ENCODE measurements at places on chromosomes 12 and 14. TPM values are rescaled to one million over a fixed set of nuclear protein-coding genes. Genes with fewer than 3 reads are reported as not detected.

Gene RNASE7
- total RNA-seq, result not detected

Gene PDZRN4
- not detected for total RNA-seq

Gene CTSG
- not detected for total RNA-seq

Gene SLC6A13
- 0.90 TPM for total RNA-seq

DNA sequence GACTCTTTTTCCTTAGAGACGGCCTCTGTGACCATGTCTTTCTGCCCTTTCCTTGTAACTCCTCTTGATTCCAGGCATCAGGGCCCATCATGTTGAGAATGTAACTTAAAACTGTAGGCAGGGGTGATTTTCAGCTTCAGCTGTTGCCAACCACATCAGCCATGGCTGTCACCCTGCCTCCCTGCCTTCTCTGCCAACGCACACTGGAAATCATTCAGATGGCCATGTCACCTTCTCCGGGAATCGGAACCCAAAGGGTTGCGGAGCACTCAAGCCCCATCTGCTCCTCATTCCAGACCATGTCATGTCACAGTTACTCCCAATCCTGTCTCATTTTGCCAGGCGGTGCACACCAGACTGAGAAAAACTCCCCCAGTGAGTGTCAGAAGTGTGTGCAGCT lies 72.1 kb downstream of the EMP1 start:
- H3K36me3 ChIP-seq, result peaks cover 8% of the 10 kb centered on the region
- no peak for DNase-seq
- no peak overlapping the region for H3K4me3 ChIP-seq
- no peak overlapping the region for H3K27ac ChIP-seq

DNA sequence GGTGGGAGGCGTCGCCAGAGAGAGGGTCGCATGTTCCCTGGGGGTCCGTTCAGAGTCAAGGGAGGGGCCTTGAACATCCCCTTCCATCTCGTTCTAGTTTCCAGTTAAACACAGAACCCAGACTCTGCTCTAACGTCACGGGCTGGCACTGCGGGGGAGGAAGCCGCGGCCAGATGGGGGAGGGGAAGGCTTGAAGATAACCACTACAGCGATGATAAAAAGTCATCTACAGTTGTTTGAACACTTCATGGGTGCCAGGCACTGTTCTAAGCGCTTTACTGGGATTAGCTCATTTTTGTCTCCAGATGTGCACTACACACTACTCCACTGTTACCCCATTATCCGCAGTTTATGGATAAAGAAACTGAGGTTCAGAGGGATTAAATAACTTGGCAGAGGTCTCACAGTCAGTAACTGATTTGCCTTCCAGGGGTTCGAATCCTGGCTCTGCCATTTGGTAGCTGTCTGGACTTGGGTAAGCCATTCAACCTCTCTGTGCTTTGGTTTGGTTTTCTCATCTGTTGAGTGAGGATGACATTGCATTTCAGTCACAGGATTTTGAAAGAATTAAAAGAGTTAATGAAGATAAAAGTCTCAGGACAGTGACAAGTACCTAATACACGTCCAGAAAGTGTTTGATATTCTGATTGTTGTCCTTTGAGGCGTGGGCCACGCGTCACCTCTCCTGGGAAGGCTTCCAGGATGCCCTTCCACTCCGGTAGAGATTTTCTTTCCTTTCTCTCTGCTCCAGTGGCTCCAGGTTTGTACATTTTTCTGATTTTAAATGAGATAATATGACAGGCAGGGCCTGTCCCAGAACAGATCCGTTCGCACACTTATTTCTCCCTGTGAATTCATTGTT lies 798 bp upstream of the RASAL1 start:
- H3K4me3 ChIP-seq, result no peak overlapping the region
- no peak for DNase-seq
- no peaks in the 10 kb centered on the region for H3K36me3 ChIP-seq

- no peak overlapping the region for H3K27ac ChIP-seq
- peaks cover 10% of the 10 kb centered on the region for H3K4me1 ChIP-seq
- DNase-seq, result no peak
- H3K36me3 ChIP-seq, result no peaks in the 10 kb centered on the region
- H3K4me3 ChIP-seq, result no peak overlapping the region
These were observed 26.2 kb upstream of the MANSC4 start for GRCh38 chr12:27806259-27806658.

DNA sequence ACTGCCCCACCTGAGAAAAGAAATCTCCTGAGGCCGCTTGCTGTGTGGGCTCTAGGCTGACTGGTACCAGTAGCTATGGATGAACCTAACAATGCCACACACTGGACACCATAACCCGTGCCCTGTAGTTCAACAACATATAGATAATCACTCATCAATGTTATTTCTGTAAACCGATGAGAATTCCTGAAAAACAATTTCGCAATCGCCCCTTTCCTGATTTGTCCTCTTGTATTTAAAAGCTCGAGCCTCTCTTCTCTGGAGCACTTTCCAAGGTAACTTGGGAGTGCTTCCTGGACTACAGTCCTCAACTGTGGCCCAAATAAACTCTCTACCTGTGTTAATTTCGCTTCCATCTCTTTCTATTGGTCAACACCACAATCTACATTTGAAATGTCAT lies 26.1 kb upstream of the PPP2R5C start:
- no peak overlapping the region for H3K27ac ChIP-seq
- peaks cover 22% of the 10 kb centered on the region for H3K36me3 ChIP-seq
- H3K4me3 ChIP-seq, result no peak overlapping the region
- H3K4me1 ChIP-seq, result peaks cover 13% of the 10 kb centered on the region
- no peak for DNase-seq

- H3K4me1 ChIP-seq, result no peaks in the 10 kb centered on the region
- H3K27me3 ChIP-seq, result peaks cover 17% of the 10 kb centered on the region
- H3K4me3 ChIP-seq, result no peak overlapping the region
- H3K27ac ChIP-seq, result no peak overlapping the region
These were observed 122.2 kb upstream of the RTL1 start for GRCh38 chr14:101025696-101026095.

DNA sequence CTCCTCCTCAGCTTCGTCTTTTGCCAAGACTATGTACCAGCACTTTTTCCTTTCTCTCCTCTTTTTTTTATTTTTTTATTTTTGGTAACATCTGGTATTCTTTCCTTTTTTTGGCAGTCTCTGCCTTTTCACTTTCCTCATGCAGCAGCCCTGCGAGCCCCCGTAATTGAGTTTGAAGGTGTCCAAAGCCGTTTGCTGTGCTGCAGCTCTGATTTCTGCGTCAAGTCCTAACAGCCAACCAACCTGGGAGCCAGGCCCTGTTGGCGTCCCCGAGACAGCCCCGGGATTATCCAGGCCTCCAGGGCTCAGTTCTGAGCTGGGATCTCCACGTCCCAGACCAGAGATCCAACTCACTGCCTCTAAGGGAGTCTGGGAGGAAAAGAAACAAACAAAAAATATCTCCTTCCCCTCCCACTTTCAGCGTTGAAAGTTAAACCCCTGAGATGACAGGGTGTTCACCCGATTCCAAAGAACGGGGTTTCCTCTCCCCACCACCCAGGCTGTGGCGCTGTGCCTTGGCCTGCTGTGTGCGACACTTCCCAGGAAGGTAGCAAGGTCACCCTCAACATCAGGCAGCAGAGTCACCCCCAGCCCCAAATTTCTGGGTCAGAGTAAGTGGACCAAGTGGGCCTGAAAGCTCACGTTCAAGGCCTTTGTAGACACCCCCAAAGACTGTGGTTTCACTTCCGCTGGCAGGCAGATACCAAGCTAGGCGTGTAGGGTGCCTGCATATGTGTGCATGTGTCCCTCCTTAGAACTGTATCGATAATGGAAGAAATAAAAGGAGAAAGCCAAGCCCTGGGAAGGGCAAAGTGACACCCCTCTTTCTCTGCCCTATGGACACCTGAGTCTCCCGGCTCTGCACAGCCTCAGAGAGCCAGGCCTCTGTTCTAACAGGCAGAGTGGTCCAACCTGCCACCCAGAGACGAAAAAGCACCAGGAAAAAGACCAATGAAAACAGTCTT lies 11.1 kb downstream of the BCL11B start:
- H3K27ac ChIP-seq, result no peak overlapping the region
- peaks cover 13% of the 10 kb centered on the region for H3K4me1 ChIP-seq
- H3K4me3 ChIP-seq, result no peak overlapping the region

DNA sequence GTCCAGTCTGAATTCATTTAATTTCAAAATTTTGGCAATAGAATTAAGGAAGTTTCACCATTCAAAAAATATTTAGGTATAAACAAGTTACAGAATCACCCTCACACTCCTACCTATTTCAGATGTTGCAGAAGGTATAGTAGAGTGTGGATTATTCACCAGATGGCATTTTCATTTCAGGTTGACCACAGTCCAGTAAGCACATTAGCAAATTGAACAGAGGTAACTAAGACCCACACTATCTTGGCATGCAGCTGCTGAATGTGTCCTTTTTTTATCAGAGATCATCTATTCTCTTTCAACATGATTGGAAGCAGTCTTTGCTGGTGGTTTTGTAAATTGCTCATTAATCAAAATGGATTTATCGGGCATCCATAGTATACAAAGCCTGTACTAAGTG lies 151.8 kb upstream of the GARIN6 start:
- H3K36me3 ChIP-seq, result no peaks in the 10 kb centered on the region
- DNase-seq, result no peak
- H3K27ac ChIP-seq, result no peak overlapping the region

DNA sequence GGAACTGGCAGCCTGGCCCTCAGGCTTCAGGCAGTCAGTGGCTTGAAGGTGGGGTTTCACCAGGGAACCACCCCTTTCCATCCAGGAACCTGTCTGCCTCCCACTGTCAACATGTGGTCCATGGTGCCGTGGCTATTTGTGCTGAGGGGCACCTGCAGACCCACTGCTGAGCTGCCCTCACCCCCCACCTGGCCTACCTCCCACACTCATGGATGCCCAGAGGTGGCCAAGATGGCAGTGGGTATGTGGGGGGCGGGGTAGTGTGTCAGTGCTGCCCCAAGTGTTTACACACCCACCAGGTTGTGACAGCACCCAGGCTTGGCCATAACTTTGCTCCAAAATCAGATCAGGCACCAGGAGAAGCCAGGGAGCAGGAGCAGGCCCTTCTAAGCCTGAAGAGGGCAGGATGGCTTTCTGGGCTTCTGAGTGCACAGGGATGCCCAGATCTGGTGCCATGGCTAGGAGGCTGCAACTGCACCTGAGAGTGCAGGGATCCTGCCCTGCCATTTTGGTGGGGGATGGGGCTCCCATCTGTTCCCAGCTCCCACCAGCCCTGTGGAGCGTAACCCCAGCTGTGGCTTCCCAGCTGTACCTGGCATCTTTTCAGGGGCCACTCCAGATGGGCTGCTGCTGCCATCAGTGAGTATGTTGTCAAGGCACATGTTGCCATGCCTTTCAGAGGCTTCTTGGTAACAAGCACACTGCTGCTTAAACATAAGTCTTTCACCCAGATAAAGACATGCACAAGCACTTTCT lies 263.9 kb downstream of the LRIG3 start:
- no peak for DNase-seq
- H3K27me3 ChIP-seq, result peaks cover 1% of the 10 kb centered on the region
- peaks cover 4% of the 10 kb centered on the region for H3K36me3 ChIP-seq
- H3K4me3 ChIP-seq, result no peak overlapping the region

GRCh38 chr14:72311116-72311515 lies 378.9 kb downstream of the RGS6 start:
- no peak overlapping the region for H3K4me3 ChIP-seq
- no peaks in the 10 kb centered on the region for H3K36me3 ChIP-seq
- peaks cover 1% of the 10 kb centered on the region for H3K27me3 ChIP-seq
- DNase-seq, result no peak
- peaks cover 8% of the 10 kb centered on the region for H3K4me1 ChIP-seq
- H3K27ac ChIP-seq, result no peak overlapping the region
